Upper lobe of left lung (tissue), 6 donors: ENCODE measurements at places on chromosomes 1 and 21. TPM values are rescaled to one million over a fixed set of nuclear protein-coding genes. Genes with fewer than 3 reads are reported as not detected.
A peak's percentile ranks its signal among the peaks of the same experiment; 100 is the strongest.

GRCh38 chr1:242623756-242624155 is 99.3 kb upstream of the PLD5 start:
- H3K36me3 ChIP-seq = no peaks in the 10 kb centered on the region
- no peaks in the 10 kb centered on the region for H3K27me3 ChIP-seq
- H3K27ac ChIP-seq = no peak overlapping the region
- no peak for DNase-seq
- no peak overlapping the region for H3K4me3 ChIP-seq

GRCh38 chr21:45510466-45510955 is 31.7 kb downstream of the SLC19A1 start:
- DNase-seq = no peak
- H3K27ac ChIP-seq = no peak overlapping the region
- H3K4me3 ChIP-seq = no peak overlapping the region
- peaks cover 17% of the 10 kb centered on the region for H3K4me1 ChIP-seq

Gene DPYD
- total RNA-seq = 106 TPM

- DNase-seq = no peak
- H3K27me3 ChIP-seq = no peaks in the 10 kb centered on the region
- no peaks in the 10 kb centered on the region for H3K36me3 ChIP-seq
- H3K4me1 ChIP-seq = no peaks in the 10 kb centered on the region
These were observed 41.0 kb upstream of the GREM2 start for GRCh38 chr1:240652961-240653409.

DNA sequence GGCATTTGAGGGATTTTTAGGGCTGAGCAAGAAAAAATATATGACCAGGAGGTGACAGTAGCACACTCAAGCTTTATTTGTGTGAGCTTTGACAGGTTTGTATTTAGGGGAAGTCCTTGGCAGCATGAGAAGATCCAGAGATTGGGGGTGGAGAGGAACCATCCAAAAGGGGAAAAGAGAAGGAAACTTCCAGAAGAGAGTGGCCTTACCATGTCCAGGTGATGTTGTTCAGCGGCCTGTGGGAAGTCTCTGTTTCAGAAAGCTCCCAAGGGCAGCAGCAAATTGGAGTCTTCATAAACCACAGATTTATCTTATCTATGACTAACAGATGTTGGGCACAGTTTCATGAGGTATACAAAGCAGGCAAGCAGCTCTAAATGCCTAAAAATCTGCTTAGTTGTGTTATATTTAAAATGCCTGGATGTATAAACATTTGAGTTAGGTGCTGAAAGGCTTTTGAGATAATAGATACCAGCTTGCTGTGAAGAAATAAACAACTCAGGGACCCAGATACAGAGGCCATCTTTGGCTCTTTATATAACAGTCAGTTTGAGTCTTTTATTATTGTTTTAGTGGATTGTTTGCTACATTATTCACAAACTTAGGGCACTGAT is 21.2 kb upstream of the ADAR start:
- no peak overlapping the region for H3K27ac ChIP-seq
- H3K4me1 ChIP-seq = peaks cover 10% of the 10 kb centered on the region
- no peak overlapping the region for H3K4me3 ChIP-seq
- H3K36me3 ChIP-seq = no peaks in the 10 kb centered on the region

GRCh38 chr1:224205438-224205840 is 22.4 kb downstream of the DEGS1 start:
- H3K27me3 ChIP-seq = no peaks in the 10 kb centered on the region
- H3K4me3 ChIP-seq = no peak overlapping the region
- no peak for DNase-seq
- H3K36me3 ChIP-seq = no peaks in the 10 kb centered on the region
- peaks cover 26% of the 10 kb centered on the region for H3K4me1 ChIP-seq
- H3K27ac ChIP-seq = peak overlapping the region; percentile 34

DNA sequence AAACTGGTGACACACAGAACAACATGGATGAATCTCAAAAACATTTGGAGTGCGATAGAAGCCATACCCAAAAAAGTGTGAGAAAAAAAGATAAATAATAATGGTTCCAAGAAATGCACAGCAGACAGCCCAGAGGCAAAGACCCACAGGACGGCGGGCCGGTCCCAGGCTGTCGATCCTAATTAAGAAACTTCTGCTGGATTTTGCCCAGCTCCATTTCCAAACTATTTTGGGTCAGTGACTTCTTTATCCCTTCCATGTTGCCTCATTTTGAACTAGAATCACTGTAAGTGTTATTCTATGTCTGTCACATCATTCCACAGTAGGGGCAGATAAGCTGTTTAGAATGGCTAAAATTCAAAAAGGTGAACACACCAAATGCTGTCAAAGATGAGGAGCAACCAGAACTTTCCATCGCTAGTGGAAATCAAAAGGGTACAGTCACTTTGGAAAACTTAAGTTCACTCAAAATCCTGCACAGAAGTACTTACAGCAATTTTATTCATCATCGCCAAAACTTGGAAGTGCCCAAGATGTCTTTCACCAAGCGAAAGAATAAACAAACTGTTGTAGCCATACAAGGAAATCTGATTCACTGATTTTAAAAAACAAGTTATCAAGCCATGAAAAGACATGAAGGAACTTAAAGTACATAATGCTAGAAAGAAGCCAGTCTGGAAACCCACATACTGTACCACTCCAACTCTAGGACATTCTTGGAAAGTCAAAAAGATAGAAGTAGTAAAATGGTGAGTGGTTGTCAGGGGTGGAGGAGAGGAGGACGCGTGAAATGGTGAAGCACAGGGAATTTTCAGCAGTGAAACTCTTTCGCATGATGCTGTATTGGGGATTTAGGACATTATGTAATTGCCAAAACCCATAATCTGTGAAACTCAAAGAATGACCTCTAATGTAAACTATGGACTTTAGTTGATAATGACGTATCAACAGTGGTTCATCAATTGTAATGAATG is 7.5 kb downstream of the NBPF1 start:
- H3K27me3 ChIP-seq = no peaks in the 10 kb centered on the region
- no peak overlapping the region for H3K27ac ChIP-seq
- H3K36me3 ChIP-seq = peaks cover 13% of the 10 kb centered on the region

Gene BTG2
- total RNA-seq = 139 TPM

DNA sequence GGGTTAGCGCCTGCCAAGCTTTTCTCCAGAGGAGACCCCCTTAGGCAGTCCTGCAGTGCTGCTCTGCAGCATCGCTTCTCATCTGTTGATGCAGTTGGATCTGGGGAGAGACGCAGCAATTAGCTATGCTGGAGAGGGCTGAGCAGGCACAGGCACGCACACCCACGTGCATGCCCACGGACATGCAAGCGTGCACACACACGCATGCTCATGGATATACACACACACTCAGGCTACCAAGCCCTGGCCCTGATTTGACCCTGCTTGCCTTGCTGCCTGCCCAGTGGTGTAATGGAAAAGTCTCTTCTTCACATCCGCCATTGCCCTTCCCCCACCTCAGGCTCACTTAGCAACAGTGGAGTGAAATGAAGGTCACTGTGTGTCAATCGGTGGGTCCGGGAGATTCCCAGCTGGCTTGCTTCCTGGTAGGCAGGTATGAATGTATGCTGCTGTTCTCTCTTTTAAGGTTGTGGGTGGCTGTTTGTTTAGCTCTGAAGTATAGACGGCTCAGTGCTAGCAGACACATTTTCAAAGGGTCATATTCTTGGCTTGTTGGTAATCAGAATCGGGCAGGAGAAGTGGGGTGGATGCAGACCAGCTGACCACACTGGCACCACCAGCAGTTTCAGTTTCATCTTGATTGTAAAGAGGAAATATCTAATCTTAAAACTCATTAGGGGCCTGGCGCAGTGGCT is 9.5 kb downstream of the ATP1B1 start:
- H3K36me3 ChIP-seq = no peaks in the 10 kb centered on the region
- DNase-seq = peak; percentile 44
- peak overlapping the region; percentile 33 for H3K4me3 ChIP-seq
- peak overlapping the region; percentile 74 for H3K27ac ChIP-seq
- H3K4me1 ChIP-seq = peaks cover 39% of the 10 kb centered on the region

GRCh38 chr1:226825037-226825745 is 45.2 kb upstream of the PSEN2 start:
- no peak overlapping the region for H3K4me3 ChIP-seq
- H3K27ac ChIP-seq = no peak overlapping the region
- DNase-seq = no peak

GRCh38 chr1:172719694-172720138 is 60.8 kb downstream of the FASLG start:
- H3K27me3 ChIP-seq = no peaks in the 10 kb centered on the region
- no peak overlapping the region for H3K4me3 ChIP-seq
- no peak overlapping the region for H3K27ac ChIP-seq
- DNase-seq = no peak

DNA sequence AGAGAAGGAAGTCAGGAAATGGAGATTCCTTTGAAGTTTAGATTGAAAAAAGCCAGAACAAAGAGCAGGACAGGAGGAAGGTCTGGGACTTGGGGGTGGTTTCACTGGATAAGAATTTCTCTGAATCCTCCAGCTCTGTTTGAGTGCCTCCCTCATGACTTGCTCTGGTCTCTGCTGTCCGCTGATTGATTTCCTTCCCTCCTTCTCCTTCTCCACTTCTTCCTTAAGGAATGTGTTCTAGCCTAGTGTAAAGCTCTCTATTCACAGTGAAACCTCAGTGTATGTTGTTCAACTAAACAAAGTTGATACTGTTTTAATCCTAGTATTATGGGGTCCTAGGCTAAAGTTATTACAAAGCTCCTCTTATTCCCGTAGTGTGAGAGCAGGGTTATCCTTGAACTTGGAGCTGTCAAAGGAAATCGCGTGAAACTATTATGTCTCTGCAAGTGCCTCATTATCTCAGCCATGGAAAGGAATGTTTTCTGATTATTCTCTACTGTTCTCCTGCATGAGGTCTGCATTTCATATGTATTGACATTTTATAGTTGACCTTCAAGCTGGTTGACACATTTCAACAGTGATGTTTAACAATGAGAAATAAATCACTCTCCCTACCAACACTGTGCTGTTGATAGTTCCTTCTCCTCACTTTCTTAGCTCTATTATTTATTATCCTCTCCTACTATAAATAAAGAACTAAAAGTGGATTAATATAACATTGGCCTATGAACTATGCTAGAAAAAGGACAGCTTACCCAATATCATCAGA is 82.7 kb upstream of the KCTD3 start:
- no peaks in the 10 kb centered on the region for H3K36me3 ChIP-seq
- DNase-seq = no peak
- no peaks in the 10 kb centered on the region for H3K27me3 ChIP-seq

Gene GPR37L1
- total RNA-seq = not detected

GRCh38 chr1:24775348-24775747 is 30.1 kb downstream of the CLIC4 start:
- H3K4me1 ChIP-seq = peaks cover 30% of the 10 kb centered on the region
- no peak overlapping the region for H3K4me3 ChIP-seq
- H3K36me3 ChIP-seq = no peaks in the 10 kb centered on the region
- DNase-seq = no peak
- H3K27ac ChIP-seq = no peak overlapping the region

Gene MIXL1
- total RNA-seq = not detected

Gene DEPDC1
- 0.57 TPM for total RNA-seq

DNA sequence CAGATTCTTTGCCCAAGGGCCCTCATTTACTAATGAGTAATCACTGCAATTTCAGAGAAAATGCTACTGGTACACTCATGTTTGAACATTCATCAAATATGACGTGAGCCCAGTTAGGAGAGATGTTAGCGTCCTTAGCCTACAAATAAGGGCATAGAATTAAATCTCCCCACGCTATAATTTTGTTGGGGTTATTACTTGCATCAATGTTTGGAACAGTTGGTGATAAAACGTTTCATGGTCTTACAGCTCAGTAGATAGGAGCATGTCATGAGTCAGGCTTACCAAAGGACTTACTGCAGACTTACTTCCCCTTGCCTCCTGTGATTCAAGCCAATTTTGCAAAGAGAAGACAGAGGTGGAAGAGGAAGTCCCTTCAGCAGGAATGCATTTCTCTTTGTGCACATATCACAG is 304.0 kb downstream of the KIF26B start:
- H3K36me3 ChIP-seq = no peaks in the 10 kb centered on the region
- no peaks in the 10 kb centered on the region for H3K27me3 ChIP-seq
- H3K4me1 ChIP-seq = no peaks in the 10 kb centered on the region
- H3K27ac ChIP-seq = no peak overlapping the region

DNA sequence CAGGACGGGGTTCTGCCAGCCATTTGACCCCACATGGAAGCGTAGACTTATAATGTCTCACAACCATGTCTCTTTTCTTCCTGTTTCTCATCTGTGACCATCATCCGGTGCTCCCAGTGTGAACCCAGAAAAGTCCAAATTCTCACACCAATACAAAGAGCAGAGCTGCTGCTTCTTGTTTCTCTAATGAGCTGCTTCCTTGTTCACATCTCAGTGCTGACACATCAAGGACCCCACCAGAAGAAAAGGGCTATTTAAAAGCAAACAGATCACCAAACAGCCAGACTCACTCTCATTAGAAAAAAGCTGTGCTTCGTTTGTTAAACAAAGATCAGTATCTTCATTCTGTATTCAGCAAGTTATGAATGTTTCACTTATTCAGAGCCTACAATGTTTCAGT is 835 bp upstream of the LCE1D start:
- H3K36me3 ChIP-seq = no peaks in the 10 kb centered on the region
- no peak overlapping the region for H3K27ac ChIP-seq
- H3K4me1 ChIP-seq = no peaks in the 10 kb centered on the region
- no peak for DNase-seq

DNA sequence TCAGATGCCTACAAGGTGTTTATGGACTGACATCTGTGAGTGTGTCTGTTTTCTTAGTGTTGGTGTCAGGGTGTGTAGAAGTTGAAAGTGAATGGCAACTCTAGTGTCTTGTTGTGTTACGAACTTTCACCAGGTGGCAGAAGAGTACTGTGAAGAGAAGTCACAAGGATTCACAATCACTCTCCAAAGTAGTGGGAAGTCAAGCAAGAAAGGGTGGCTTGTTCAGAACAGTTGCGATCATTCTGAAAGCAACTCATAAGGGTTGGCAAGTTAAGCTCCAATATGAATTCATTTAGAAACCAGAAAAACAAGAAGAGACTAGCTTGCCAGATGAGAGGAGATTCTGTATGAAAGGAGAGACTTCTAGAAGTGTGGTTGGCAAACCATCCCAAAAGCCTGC is 86.1 kb downstream of the FASLG start:
- peaks cover 16% of the 10 kb centered on the region for H3K4me1 ChIP-seq
- no peaks in the 10 kb centered on the region for H3K36me3 ChIP-seq
- H3K27ac ChIP-seq = peak overlapping the region; percentile 79
- H3K4me3 ChIP-seq = no peak overlapping the region
- no peaks in the 10 kb centered on the region for H3K27me3 ChIP-seq

DNA sequence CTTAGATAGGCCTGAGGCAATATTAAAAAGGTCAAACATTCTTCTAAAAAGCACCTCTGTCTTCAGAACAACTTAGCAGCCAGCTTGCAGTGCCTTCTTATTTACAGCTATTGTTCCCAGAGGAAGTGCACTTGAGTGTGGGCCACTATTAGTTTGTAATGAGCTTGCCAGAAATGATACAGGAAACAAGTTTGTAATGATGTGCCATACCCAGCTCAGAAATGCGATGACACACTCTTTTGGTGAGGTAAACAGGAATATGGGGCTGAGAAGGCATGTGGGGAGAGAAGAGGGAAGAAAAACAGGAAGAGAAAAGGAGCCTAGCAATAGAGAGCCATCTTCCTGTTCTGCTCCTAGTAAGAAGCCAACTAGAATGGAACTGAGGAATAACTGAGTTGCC is 295.4 kb downstream of the AGBL4 start:
- DNase-seq = no peak
- no peaks in the 10 kb centered on the region for H3K4me1 ChIP-seq
- H3K27ac ChIP-seq = no peak overlapping the region
- no peaks in the 10 kb centered on the region for H3K36me3 ChIP-seq
